ENCODE measurements at places on chromosomes 4 and X.

- no peak for DNase-seq
Observed at GRCh38 chr4:25930731-25931354, 16.8 kb downstream of the SMIM20 start.

DNA sequence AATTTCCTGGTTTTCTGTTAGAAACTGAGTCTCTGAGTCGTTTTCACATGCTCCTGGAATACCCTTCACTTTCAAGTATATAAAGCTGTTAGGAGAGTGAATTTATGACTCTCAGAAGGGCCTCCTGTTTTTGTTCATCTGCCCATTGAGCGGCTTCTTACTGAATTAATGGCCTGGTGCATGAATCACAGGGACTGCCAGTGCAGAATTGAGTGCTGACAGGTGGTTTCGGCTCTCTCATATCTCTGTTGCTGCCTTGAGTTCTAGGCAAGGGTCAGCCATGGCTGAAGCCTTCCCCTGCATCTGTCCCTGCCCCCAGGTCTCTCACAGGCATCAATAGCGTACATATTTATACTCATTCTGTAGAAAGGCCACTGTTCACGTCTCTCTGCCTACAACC lies 22.7 kb upstream of the SEPSECS start:
- no peak for DNase-seq

DNA sequence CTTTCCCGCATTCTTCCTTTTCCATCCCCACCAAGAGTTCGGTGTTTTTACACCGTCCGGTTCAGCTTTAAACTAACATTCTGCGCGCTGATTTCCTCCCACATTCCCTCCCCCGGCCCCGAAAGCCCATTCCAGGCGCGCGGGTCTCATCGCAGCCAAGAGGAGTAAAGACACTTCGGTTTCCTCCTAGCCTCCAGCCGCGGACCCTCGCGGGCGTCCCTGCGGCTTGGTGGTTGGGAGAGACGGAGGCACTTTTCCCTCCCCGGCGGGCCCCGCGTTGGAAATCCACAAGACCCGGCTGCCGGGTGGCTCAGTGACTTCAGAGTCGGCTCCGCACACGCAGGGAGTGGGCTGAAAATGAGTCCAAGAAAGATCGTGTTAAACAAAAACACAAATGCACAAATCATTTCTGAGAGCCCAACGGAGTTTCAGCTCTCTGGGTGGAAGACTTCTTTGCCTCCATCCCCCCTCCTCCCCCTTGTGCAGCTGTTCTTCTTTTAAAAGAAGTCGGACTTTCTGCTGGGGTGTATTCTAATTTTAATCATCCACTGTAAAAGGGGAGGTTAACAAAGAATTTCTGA lies 2.0 kb upstream of the ARX start:
- DNase-seq = no peak

GRCh38 chr4:17063888-17064287 lies 165.4 kb upstream of the LDB2 start:
- DNase-seq = no peak

DNA sequence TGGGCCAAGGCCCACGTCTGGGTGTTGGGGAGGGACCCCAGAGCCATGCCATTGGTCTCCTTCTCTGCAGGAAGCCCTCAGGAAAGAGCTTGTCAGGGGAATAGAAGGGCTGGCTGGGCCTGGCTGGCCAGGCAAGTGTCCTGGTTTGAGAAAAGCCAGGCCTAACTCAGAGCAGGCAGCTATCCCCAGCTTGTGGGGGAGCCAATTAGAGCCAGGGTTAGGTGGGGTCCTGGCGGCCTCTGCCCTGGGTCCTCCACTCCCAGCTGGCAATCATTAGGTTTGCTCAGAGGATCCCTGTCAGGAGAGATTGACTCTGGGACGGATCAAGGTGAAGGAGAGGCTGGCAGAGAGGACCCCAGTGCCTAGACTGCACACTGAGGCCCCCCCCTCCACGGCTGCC lies 64.8 kb downstream of the PJA1 start:
- no peak for DNase-seq

DNA sequence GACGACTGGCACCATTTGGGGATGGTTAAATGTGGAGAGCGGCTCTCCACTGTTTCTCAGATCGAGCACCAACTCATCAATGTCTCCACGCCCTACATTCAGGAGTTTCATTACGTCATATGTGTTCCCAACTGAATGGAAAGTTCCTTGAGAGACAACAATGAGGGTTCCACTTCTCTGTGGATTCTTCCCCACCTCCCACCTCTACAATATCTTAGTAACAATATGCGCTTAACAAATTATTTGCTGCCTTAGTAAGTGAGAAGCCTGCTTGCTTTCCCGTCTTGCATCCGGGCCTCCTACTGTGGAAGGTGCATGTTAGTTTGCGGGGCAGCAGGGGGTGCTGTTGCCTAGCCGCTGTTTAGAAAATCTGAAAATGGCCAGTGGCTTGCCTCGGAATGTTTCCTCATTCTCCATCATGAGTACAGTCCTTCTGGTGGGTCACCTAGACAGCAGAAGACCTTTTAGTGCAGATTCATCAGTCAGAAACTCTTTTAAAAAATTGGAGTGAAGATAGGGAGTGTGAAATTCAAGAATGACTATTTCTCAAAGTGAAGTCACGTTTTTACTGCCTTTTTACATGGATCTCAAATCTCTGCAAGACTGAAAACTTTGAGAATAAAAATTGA lies 55.7 kb downstream of the PHOX2B start:
- DNase-seq = peak; percentile 4

- no peak for DNase-seq
Observed at GRCh38 chr4:109928327-109929045, 15.8 kb downstream of the EGF start.

GRCh38 chrX:14506866-14507265 lies 22.5 kb upstream of the GLRA2 start:
- DNase-seq = no peak

DNA sequence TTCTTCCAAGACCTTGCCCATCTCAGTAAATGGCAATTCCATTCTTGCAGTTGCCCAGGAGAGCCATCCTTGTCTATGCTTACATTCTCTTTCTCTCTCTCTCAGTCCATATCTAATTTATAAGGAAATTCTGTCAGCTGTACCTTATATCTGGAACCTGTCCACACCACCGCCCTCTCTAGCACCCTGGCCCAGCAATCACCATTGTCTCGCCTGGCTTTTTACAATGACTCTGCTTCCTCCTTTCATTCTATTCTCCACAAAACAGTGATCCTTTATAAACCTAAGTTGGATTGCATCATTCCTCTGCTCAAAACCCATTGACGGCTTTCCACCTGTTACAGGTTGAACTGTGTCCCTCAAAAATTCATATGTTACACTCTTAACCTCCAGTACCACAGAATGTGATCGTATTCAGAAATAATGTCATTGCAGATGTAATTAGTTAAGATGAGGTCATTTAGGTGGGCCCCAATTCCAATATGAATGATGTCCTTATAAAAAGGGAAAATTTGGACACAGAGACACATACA lies 31.3 kb downstream of the APBB2 start:
- DNase-seq = no peak

GRCh38 chrX:482702-483203 lies 96.0 kb upstream of the PPP2R3B start:
- DNase-seq = no peak

All from activated T-cell treated with anti-CD3 and anti-CD28 coated beads, Interleukin-2, amount 50 U/mL, for 4 hours (primary cell).